ENCODE measurements at places on chromosomes 1 and 21. TPM values are rescaled to one million over a fixed set of nuclear protein-coding genes. Genes with fewer than 3 reads are reported as not detected.

Gene LAD1
- 0.71 TPM for total RNA-seq

Gene HSD3B1
- 0.24 TPM for total RNA-seq

- H3K4me3 ChIP-seq = no peak overlapping the region
- H3K4me1 ChIP-seq = peaks cover 6% of the 10 kb centered on the region
- H3K27me3 ChIP-seq = no peaks in the 10 kb centered on the region
- DNase-seq = no peak
- H3K27ac ChIP-seq = no peak overlapping the region
Measured at GRCh38 chr21:17428484-17428869, 84.4 kb upstream of the CXADR start.

- DNase-seq = no peak
- no peaks in the 10 kb centered on the region for H3K27me3 ChIP-seq
- no peak overlapping the region for H3K27ac ChIP-seq
Measured at GRCh38 chr1:207302618-207303393, 18.7 kb upstream of the CD55 start.

GRCh38 chr1:30780409-30780808 is 22.8 kb upstream of the LAPTM5 start:
- no peak overlapping the region for H3K4me3 ChIP-seq
- no peaks in the 10 kb centered on the region for H3K27me3 ChIP-seq
- no peak for DNase-seq

GRCh38 chr1:40802078-40802741 is 18.6 kb downstream of the KCNQ4 start:
- peaks cover 22% of the 10 kb centered on the region for H3K4me1 ChIP-seq
- peak; percentile 85 for DNase-seq
- H3K27me3 ChIP-seq = no peaks in the 10 kb centered on the region
- no peaks in the 10 kb centered on the region for H3K36me3 ChIP-seq

DNA sequence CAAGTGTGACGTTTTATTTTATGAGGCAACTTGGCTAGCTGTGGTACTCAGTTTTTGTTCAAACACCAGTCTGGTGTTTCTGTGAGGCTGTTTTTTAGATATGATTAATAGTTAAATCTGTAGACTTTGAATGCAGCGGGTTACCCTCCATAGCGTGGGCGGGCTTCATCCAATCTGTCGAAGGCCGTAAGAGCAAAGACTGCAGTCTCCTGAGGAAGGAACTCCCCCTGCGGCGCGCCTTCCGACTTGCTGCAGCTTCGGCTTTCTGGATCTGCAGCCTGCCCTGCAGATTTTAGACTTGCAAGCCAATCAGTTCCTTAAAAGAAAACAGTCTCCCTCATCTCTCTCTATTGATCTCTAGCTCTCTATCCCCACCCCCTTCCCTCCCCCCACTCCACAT is 4.2 kb upstream of the ZNF496 start:
- peak; percentile 73 for DNase-seq
- no peaks in the 10 kb centered on the region for H3K27me3 ChIP-seq
- peaks cover 47% of the 10 kb centered on the region for H3K4me1 ChIP-seq
- no peaks in the 10 kb centered on the region for H3K36me3 ChIP-seq

Data from testis (tissue), 5 donors.